Immature natural killer cell (primary cell): ENCODE measurements at places on chromosomes 1 and 21. TPM values are rescaled to one million over a fixed set of nuclear protein-coding genes. Genes with fewer than 3 reads are reported as not detected.

DNA sequence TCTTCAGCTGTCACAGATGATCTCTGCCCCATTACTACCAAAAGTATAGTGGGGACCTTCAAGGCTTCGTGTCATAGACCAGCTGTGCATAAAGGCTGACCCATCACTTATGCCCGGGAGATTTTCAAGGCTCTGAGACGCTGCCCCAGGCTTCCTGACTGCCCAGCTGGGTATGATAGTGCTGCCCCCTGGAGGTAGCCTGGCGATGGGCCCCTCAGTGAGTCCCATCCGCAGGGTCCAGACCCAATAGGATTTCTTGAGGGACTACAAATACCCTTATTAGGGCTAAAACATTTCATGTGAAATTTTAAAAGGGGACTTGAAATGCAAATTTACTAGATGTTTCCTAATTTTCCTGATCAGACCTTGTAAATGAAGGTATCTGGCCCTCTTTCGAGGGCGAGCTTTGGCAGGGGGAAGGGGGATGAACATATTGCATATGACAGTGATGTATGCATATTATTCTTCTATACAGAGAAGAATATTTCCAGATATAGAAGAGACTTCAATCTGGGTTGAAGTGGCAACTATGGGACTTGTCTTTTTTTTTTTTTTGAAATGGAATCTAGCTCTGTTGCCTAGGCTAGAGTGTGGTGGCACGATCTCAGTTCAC lies 11.7 kb upstream of the FCMR start:
- DNase-seq: peak; percentile 64

DNA sequence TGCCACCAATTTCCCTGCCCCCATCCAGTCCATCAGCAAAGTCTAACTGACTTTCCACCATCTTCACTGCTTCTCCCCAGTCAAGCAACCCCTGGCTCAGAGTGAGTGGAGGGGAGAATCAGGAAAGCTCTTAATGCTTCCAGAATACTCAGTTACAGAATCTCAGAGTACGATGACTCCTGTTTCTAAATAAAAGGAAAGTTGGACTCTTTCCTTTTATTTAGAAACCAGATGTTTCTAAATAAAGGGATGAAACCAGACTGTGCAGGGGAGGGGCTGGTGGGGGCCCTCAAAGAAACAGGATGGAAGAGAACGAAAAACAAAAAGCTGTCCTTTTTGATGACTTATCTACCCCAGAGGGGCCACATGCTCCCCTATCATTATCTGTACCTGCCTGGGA lies 85.2 kb upstream of the PPM1J start:
- DNase-seq: no peak

The PIK3R3 gene
- polyA plus RNA-seq: 3.7 TPM

The CRP gene
- polyA plus RNA-seq: not detected
